ENCODE measurements at places on chromosomes 7 and 10.

- no peak for DNase-seq
Measured at GRCh38 chr10:122786269-122786668, 59.4 kb downstream of the CUZD1 start.

- DNase-seq = no peak
Measured at GRCh38 chr10:7915923-7916536, 97.7 kb downstream of the TAF3 start.

- no peak for DNase-seq
Measured at GRCh38 chr10:123421461-123421860, 244.7 kb upstream of the GPR26 start.

DNA sequence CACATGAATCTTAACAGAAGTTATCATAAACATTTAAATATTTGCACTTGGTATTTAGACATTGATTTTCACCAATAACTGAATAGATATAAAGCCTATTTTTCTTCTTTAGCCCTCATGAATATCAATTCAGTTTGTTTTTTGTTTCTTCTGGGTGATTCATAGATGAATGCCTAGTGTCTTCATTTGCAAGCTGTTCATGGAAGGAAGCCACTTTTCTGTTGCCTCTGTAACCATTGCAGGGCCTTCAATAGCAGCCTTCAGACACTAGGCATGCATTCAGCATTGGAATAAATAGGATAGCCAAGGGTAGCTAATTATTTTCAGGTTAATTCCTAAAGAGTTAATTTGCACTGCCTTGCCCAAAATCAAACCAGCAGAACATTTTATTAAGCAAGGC is 375.3 kb downstream of the DPP6 start:
- no peak for DNase-seq

DNA sequence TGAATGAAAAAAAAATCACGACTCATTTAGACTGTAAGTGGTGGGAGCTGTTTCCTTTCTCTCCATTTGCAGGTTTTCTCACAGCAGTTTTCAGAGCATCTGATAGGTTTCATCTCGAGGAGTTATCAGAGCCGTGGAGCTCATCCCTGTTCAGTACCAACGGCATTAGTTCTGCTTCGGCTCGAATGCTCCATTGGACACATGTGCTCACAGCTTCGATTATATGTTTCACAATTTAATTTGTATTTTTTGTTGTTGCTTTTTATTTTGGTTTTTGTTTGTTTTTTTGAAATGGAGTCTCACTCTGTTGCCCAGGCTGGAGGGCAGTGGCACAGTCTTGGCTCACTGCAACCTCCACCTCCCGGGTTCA is 1.5 kb downstream of the SLC18A2 start:
- no peak for DNase-seq

DNA sequence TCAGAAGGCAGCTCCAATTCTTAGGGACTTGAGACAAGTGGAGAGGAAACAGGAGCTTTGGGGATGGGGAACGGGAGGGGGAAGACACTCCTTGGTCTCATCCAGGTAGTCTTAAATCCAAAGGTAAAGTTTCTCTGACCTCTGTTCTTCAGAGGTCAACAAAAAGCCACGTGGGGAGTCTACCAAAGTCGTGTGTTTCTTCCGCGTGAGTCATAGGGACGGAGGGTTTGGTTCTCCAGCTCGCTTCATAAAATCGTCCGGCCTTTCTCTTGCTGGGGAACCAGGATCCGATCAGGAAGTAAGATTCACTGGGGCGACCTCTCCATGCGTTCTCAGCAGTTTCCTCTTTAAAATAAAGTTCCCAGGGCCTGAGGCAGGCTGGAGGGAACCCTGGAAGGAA is 275.7 kb downstream of the TCERG1L start:
- DNase-seq = no peak

DNA sequence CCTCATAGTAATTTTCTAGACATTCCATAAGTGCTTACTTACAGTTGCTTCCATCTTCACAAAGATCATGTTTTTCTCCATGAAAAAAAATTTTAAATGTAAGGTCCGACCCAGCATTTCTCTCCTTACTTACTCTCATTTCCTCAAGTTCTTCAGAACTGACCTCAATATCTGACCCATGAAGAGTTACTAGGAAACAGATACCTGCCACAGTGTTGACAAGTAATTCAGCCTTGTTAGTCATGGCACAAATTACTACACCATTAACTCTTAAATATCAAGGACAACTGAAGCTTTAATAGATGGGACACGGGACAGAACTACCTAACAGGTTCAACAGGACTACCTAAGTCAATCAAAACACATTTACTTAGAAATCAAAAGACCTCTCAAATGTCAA is 316.2 kb downstream of the POM121L12 start:
- no peak for DNase-seq

DNA sequence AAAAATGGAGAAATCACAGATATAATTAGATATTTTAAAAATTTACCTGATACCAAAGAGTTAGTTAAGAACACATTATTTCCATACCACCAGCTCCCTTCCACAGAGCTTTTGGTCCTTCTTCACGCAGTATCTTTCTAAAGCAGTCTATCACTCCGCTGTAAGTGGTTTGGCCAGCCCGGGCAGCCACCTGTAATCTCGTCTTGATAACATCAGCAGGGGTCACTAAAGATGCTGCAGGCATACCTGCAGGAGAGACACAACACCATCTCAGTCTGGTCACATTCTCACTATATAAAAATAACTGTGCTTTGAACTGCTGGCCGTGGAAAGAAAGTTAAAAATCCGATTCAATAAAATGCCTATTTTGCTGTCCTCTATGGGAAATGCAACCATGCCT is 200.1 kb downstream of the SLC25A13 start:
- DNase-seq = no peak

DNA sequence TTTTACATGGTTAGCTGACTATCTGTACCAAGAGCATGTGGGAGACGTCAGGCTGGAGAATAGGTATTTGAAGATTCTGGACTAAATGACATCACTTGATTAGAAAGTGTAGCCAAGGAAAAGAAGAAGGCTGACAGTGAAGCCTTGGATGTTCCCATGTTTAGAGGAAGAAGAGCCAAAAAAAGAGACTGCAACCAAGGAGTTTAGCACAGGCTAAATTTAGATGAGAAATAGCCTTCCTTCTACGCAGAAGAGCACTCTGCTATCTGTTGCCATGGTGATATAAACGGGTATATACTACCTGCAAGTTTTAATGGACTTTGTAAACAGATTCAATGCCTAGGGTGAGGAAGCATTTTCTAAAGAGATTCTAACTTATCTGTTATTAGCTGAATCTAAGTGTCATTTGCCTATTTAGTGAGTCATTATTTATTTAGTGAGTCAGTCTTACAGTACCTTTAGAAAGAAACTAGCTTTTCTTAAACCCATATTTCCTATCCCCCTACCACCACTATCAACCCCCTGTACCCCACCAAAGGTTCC is 69.8 kb downstream of the CDK6 start:
- DNase-seq = no peak

DNA sequence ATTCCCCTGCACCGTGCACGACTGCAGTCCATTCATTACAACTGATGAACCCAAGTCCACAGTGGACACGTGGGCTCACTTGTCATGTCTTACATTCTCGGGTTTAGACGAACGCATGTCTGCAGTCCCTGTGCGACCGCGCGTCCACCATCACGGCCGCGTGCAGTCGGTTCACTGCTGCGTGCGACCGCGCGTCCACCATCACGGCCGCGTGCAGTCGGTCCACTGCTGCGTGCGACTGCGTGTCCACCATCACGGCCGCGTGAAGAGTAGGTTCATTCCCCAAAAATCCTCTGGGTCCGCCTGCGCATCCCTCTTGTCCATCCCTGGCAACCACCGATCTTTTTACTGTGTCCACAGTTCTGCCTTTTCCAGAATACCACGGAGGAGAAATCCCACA is 100.5 kb downstream of the MAD1L1 start:
- DNase-seq = no peak

- no peak for DNase-seq
Measured at GRCh38 chr7:70498232-70498992, 633.5 kb upstream of the GALNT17 start.

GRCh38 chr10:48258105-48258504 is 16.4 kb downstream of the FRMPD2 start:
- no peak for DNase-seq

- no peak for DNase-seq
Measured at GRCh38 chr7:42735081-42735480, 176.8 kb downstream of the C7orf25 start.

DNA sequence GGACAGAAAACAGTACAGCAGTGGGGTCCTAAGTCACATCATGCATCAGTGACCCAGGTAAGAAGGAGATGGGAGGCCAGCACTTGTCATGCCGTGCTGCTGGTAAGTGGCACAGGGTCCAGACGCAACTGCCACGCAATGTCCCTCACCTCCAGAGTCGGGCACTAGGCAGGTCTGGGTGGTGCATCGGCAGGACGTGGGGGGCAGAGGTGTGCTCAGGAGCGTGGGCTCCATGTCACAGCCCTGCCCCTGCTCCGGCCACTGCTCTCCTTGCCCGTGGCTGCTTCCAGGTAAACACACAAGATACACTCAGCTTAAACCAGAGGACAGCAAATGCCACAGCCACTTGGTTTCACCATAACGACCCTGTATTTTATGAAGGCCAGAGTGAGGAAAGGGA is 47.3 kb downstream of the COBL start:
- DNase-seq = no peak

- DNase-seq = no peak
Measured at GRCh38 chr10:89206402-89207180, 526 bp downstream of the CH25H start.

- no peak for DNase-seq
Measured at GRCh38 chr10:36492590-36493515, 632.5 kb upstream of the ANKRD30A start.

DNA sequence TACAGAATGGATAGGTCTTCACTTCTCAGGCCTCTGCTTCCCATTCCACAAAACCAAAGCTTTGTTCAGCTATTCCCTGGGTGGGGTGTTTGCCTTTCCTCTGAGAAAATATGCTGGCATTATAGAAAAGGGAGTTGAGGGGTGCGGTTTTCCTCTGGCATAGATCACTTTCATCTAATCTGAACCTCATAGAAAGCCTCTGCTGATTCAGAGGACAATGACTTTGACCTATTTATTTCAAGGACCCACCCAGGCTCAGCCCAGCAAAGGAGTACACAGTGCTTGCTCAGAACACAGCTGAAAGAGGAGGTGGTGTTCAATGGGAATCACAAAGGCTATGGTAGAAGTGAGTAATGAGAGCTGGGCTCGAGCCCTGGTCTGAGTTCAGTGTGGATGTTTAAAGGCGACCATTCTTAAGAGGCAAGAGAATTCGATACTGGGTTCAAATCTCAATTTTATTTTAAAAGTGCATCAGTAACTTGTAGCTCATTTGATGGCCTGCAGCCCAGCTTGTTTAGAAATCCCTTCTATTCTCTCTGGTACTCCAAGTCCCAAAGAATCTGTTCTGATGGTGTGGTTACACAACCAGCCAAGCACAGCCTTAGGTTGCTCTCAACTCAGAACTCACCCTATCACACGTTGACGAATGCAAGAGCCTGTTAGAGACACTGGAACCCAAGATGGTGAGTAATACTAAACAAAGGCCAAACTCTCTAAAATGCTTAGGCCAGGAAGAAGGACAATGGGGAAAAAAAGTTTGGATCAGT is 1012.8 kb downstream of the LRMDA start:
- no peak for DNase-seq

- DNase-seq = no peak
Measured at GRCh38 chr7:26553128-26553527, 261.5 kb downstream of the SNX10 start.

DNA sequence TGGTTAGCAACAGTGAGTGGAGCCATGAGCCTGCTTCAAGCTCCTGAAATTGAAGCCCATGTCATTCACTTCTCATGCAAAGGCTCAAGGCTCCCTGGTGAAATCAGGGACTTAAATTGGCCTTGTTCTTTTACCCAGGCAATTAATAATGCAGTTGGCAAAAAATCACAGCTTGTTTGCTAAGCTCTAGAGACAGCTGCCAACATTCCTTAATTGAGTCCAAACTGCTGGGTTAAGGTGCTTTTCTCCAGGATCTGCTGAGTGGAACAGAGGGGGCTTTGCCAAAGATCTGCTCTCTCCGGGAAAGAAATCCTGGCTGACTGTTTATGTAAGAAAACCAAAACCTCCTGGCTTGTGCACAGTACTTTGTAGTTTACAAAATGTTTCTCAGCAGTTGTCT is 257.6 kb upstream of the GHITM start:
- DNase-seq = no peak

DNA sequence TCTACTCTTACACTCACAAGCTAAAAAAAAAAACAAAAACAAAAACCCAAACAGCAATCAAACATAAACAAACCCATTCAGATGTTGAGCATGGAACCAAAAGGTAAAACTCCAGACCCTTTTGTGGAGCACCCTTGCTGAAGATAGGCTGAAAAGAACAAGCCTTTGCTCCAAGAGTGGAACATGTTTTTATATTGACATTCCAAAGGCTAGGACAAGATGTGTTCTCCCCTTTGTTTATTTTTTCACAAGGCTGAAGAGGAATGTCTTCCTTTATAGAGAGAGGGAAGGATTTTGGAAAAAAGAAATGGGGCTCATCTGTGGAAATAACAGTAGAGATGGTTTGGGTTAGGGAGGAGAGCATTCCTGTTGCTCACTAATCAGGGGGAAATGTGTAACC is 87.2 kb upstream of the ELMO1 start:
- no peak for DNase-seq

DNA sequence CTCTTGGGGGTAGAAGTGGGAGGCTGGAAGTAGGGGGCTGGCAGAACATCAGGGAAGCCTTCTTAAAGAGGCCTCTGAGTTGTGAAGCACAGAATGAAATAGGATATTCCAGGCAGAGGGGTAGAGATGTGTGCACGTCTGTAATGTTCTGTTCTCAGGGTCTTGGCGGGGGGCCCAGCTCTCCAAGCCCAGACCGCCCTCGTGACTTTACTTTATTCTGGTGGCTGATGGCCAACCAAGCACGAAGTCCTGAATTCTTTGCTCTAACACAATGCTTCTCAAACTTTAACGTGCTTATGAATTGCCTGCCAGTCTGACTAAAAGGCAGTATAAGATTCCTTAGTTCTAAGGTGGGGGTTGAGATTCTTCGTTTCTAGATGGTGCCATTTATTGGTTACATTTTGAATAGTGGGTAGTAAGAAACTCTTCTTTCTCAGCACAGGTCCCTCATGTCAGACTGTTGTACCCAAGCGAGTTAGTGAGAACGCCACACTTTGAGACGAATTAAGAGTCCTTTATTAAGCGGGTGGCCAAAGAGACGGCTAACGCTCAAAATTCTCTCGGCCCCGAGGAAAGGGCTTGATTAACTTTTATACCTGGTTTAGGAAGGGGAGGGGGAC is 8.2 kb downstream of the PRXL2A start:
- no peak for DNase-seq
